Fibroblast of skin of abdomen (primary cell): ENCODE measurements at places on chromosomes 12 and 14.

- DNase-seq: no peak
Measured at GRCh38 chr14:25943329-25943728, 654.5 kb downstream of the NOVA1 start.

DNA sequence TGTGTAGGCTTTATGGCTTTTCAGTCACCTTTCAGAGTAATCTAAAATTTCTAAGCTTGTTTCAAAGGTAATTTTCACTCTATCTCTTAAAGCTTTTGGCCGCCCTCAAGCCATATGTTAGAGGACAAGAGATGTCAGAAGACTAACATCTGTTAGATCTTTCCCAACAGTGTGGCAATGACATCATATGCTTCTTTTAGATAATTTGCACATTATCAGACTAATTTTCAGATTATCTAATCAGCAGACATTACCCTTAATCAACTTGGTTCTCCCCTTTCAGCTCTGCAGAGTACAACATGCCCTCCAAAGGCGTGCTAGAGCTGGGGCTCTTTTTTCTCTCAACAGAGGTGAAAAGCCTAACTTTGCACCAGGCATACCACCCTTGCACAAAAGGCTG is 207.1 kb downstream of the DPF3 start:
- no peak for DNase-seq

GRCh38 chr12:100043631-100044030 is 58.9 kb upstream of the ANKS1B start:
- DNase-seq: no peak

- no peak for DNase-seq
Measured at GRCh38 chr12:125245581-125246557, 180.6 kb downstream of the AACS start.

GRCh38 chr14:60508363-60508706 is 611 bp upstream of the SIX6 start:
- no peak for DNase-seq

GRCh38 chr12:51082561-51083125 is 753 bp downstream of the CSRNP2 start:
- peak; percentile 42 for DNase-seq

- no peak for DNase-seq
Measured at GRCh38 chr12:121533394-121534090, 47.3 kb downstream of the KDM2B start.

GRCh38 chr14:36373982-36374673 is 53.7 kb upstream of the MBIP start:
- peak; percentile 68 for DNase-seq

DNA sequence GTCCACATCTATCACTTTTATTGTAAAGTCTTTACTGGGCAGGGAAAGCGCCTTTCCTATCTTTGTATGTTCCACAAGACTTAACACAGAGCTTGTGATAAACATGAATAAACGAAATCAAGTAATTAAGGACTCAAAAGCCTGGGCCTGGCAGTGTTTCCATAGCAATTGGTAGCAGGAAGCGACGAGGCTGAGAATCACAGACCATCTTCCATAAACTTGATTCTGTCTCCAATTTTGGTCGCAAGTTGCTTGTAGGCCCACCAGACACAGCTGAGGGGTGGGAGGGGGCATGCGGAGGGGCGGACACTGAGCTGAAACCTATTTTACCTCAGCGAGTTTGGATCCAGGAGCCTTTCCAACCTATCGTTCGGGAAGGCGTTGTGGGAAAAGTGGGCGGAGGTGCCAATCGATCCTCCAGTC is 302 bp downstream of the CCDC38 start:
- no peak for DNase-seq

DNA sequence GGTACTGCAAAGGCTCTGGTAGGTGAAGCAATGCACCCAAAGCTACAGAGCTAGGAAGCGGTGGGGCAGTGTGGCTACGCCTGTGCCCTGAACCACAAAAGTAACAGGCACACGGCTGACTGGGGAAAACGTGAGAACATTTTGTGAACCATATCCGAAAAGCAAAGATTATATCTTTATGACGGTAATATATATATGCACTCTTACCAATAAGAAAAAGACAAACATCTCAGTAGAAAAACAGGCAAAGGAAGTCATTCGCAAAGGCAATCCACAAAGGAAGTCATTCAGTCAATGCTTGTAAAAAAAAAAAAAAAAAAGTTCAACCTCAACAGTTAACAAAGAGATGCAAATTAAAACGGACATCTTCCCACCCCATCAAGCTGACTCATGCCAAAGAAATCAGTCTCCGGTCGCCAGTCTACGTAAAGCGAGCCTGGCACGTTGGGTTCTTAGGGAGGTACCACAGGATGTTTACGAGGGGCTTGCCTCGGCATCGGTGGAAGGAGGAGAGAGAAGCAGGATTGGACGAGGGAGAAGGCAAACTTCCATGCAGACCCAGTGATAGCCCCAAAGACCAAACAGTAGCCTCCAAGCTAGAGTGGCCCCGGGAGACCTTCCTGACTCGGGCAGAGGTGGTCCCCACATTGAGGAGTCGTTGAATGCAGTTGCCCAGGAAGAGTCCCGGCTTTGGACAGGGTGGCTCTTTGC is 39.4 kb upstream of the PPP2R5C start:
- DNase-seq: no peak

GRCh38 chr12:50555471-50555885 is 50.7 kb downstream of the DIP2B start:
- DNase-seq: no peak

DNA sequence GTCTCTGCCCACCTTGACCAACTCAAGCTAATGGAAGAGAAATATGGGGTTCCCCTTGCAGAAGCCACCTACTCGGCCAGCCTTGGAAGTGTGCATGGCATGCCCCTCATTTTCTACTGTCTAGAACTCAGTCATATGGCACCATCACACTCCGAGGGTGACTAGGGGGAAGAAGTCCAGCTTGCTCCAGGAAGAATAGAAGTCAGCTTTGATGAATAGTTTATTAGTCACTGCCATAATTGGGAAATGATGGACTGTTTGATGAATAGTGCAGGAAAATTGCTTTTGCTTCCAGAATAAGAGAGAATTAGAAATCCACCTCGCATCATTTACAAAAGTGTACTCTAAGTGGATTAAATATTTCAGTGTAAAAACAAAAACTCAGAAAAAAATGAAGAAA is 1030.6 kb downstream of the VRK1 start:
- no peak for DNase-seq

- no peak for DNase-seq
Measured at GRCh38 chr14:54310851-54311228, 86.0 kb upstream of the CDKN3 start.

DNA sequence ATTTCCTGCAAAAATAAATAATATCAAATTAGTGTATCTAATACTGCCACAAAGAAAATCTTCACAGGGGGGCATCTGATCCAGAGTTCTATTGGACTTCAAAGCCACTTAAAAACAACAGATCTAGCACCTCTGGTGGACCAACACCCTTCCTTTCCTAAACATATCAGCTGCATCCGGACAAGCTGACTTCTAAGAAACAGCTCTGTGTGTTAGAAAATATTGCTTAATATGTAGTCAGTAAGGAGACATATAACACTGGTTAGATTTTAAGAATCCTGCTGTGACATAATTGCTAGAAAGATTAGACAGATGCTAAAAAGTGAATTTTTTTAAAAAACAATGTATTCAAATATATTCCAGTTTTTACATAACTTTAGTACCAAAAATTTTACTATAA is 61.1 kb upstream of the PTPRB start:
- DNase-seq: no peak

GRCh38 chr12:12722435-12723148 is 5.4 kb downstream of the CDKN1B start:
- DNase-seq: peak; percentile 24

DNA sequence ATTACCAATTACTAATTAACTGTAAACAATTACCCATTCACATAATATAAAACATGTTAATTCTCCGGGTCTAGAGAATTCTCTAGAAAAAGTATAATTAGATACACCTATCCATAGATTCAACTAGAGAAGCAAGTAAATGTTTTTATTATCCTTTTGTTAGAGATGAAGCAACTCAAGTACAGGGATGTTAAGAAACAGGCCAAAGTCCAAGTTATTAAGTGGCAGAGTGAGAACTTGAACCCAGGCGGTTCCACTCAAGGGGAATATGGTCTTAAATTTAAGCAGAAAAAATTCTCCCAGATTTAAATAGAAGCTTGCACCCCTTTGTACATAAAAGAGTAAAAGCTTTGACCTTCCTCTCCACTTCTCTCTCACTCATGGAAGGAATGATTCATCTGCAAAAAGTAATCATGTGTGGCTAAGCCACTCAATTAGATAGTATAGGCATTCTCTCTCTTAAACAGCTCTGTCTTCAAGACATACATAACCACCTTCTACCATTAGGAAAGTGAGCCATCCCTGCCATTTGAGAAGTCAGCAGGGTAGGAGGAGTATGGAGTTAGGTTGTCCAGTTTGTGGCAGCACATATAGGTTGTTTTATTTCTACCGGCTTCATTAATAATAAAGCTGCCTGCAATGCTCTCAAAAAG is 34.1 kb downstream of the ERGIC2 start:
- no peak for DNase-seq

GRCh38 chr14:57657487-57657886 is 163.8 kb upstream of the CCDC198 start:
- DNase-seq: peak; percentile 40

DNA sequence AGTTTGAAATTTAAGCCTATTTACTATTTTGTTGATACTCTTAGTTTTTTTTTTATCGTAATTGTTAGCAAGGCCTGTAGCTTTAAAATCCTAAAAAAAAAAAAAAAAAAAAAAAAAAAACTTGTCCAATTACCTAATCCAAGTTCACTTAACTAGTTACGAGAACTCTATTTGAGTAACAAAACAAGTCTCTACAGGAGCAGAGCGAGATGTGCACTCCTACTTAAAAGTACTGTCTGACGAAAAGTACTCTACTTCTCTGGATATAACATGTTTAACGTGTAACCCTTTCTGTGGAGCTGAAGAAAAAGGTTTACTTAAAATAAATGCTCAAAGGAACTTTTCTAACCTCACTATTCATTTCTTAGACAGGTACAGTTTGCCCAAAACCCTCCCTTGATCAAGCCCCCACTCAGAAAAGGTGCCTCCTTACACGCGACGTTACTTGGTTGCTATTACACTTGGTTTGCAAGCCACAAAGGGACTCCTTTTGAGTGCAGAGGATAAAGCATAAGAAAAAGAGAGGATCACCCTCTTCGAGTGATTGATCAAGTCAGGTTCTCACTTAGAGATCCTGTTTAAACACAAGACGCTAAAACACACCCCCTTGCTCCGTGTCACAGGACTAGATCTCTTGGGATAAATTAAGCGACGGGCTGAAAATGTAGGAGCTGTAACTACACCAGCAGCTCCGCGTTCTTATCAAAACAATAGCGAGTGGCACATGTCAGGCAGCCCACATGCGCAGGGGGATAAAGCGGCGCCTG is 2.2 kb downstream of the BAZ1A start:
- peak; percentile 24 for DNase-seq

- DNase-seq: no peak
Measured at GRCh38 chr12:49545815-49546214, 7.0 kb downstream of the KCNH3 start.

- DNase-seq: no peak
Measured at GRCh38 chr12:108822497-108823205, 34.7 kb downstream of the SSH1 start.

- no peak for DNase-seq
Measured at GRCh38 chr12:110888256-110888991, 32.0 kb downstream of the MYL2 start.

GRCh38 chr12:19833775-19834501 is 394.6 kb downstream of the AEBP2 start:
- DNase-seq: peak; percentile 91

GRCh38 chr14:34012978-34013720 is 62.3 kb upstream of the EGLN3 start:
- DNase-seq: no peak

GRCh38 chr12:123516216-123516780 is 17.2 kb downstream of the RILPL1 start:
- no peak for DNase-seq

- no peak for DNase-seq
Measured at GRCh38 chr12:32146074-32146873, 39.6 kb downstream of the BICD1 start.

- peak; percentile 49 for DNase-seq
Measured at GRCh38 chr14:74604911-74605310, 7.1 kb downstream of the LTBP2 start.

DNA sequence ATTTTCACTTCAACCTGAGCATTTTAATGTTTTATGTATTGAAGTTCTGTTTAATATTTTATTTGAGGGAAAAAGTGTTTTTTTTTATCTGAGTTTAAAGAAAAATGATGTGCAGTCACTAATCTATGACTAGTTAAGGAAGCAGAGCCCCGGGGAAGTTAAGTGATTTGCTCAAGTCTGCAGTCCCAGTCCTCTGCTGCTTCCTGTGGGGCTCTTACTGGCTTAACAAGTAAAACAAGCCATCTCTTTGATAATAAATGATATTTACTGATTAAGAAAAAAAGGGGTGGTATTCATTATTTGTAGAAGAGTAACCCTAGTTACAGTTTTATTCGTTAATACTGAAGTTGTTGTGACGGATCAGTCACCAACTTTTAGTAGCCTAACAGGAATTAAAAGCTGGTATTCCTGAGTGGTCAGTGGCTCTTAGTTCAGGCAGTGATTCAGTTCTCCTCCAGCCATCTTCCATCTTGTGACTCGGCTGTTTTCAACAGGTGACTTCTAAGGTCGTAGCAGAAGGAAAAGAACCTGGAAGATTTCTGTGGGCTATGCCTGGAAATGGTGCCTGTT is 21.7 kb downstream of the BICDL1 start:
- DNase-seq: no peak

- DNase-seq: no peak
Measured at GRCh38 chr14:43981135-43981768, 525.8 kb downstream of the FSCB start.

DNA sequence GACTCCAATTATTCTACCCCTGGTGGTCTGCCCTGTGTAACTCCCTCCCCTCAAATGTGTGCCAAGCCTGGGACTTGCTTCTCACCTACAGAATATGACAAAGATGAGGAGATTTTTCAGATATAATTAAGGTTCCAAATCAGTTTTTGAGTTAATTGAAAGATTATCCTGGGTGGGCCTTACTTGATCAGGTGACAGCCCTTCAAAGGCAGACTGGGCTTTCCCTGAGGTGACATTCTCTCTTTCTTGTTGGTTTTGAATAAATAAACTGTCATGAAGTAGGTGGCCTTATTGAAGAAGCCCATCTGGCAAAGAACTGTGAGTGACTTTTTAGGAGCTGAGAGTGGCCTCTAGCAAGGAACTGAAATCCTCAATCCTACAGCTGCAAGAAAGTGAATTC is 106.0 kb downstream of the BRMS1L start:
- no peak for DNase-seq

- no peak for DNase-seq
Measured at GRCh38 chr12:48132826-48133225, 13.7 kb downstream of the PFKM start.

- DNase-seq: peak; percentile 100
Measured at GRCh38 chr12:123126294-123127181, 24.4 kb downstream of the PITPNM2 start.

GRCh38 chr12:59792647-59793046 is 196.8 kb downstream of the SLC16A7 start:
- no peak for DNase-seq

- DNase-seq: peak; percentile 5
Measured at GRCh38 chr12:119624966-119625365, 31.4 kb downstream of the TMEM233 start.

- DNase-seq: no peak
Measured at GRCh38 chr12:115973968-115974724, 303.3 kb downstream of the MED13L start.

GRCh38 chr14:91896419-91896818 is 29.1 kb upstream of the TC2N start:
- no peak for DNase-seq
